ENCODE measurements at places on chromosomes 16 and 17.

DNA sequence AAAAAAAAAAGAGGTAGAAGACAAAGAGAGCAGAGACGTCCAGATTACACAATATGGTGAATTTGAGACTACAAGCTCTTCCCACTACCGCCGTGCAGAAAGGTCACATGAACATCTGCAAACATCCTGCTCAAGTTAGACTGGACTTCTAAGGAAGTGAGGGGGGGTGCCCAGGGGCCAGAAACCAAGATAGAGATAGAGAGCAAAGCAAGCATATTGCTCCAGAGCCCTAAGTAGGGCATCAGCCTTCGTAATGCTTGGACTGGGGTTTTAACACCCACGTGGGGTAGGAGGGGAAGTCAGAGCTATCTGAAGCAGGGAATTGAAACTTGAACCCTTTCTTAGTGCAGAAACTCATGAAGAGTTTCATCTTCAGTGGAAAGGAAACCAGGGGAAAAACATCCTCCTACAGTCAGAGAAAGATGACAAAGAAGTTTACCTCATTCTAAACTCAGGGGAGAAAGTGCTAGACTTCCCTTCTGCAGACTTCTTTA is 8.7 kb downstream of the CLEC19A start:
- peak; percentile 29 for DNase-seq

DNA sequence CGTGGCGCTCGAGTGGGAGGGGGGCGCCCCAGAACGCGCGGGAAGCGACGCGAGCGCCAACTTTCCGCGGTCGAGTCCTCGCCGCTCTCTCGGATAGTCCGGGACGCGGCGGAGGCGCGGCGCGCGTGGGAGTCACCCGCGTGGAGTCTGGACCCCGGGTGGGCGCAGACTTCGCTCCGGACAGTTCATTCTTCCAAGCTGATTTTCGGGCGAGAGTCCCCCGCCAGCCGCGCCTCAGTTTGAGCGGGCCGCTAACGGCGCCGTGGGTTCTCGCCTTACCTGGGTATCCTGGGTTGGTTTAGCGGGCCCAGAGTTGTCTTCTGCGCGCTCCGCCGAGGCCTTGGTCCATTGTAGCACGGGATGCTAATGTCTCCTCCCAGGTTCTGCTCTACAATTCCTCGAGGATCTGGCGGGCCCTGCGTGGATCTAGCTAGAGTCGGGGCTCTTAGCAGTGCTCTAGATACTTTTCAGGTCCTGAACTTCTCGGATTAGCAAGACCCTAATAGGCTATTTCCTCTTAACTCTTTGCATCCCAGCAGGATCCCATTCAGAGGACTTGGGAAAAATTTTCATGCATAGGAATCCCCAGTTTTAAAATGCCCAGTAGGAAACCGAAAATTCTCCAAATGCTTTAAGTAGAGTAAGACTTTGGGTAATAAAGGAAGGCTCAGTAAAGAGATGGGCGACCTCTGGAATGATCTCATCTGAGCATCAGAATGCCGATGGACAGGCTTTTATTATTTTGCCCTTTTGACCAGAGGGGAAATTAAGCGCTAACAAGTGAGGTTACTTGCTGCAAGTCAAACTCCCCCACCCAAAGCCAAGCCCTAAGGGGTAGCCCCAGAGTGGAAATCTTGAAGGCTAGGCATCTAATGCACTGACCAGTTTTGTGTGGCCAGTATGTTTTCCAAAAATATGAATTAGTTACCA is 537 bp upstream of the GJC1 start:
- DNase-seq, result no peak

- no peak for DNase-seq
These were observed 34.0 kb upstream of the NLK start for GRCh38 chr17:28008513-28008912.

DNA sequence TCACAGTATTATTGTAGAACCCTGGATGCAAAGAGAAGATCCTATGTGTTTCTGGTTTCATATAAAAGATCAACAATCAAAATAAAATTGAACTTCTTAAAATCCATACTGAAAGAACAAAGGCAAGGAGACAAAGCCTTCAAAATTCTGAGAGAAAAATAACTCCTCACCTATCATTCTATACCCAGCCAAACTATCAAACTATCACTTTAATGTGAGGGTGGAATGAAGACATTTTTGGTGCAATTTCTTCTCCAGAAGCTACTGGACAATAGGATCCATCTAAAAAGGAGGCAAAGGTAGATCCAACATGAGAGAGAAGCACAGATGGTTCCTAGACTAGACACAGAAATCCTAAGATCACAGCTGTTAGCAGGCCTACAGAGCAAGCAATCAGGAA is 71.1 kb downstream of the CPPED1 start:
- DNase-seq, result no peak

DNA sequence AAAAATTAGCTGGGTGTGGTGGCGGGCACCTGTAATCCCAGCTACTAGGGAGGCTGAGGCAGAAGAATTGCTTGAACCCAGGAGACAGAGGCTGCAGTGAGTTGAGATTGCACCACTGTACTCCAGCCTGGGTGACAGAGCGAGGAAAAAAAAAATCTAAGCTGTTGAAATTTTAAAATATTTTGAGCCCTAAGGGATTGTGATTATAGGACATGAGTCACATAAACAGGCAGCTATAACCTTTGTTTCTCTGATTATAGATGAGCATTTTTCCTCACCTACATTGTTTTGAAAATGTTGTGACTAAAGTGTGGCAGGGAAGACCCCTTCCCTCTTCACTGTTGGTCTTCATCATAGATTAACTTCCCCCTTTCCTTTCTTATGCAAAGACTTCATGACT is 135.5 kb downstream of the MGAT5B start:
- no peak for DNase-seq

DNA sequence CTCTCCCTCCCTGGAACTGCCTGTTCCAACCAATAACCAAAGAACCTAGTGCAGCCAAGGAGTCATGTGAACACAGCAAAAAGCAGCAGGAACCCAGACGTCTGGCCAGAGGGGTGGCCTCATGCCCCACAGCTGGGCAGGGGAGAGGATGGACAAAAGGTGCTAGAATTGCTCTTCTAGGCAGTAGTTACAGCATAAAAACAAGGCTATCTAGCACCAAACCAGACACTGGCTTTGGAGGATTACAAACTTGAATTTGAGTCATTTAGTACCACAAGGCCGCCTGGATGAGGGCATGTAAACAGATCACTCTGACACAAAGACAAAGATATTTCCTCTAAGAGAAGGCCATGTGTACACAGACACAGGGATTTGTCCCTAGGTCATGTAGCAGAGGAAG is 423.3 kb upstream of the MAF start:
- DNase-seq, result no peak

- no peak for DNase-seq
These were observed 21.5 kb downstream of the HSD17B2 start for GRCh38 chr16:82056550-82056896.

GRCh38 chr17:76643553-76644148 is at the start of gene ST6GALNAC1:
Gene ST6GALNAC1, minus strand, starts transcription at chr17:76643757. Its CDS starts 119 bp downstream, at chr17:76643638.
- no peak for DNase-seq

- no peak for DNase-seq
These were observed 1.7 kb downstream of the EPOP start for GRCh38 chr17:38672788-38673706.

- DNase-seq, result peak; percentile 55
These were observed 59.1 kb downstream of the PRMT7 start for GRCh38 chr16:68369697-68370580.

DNA sequence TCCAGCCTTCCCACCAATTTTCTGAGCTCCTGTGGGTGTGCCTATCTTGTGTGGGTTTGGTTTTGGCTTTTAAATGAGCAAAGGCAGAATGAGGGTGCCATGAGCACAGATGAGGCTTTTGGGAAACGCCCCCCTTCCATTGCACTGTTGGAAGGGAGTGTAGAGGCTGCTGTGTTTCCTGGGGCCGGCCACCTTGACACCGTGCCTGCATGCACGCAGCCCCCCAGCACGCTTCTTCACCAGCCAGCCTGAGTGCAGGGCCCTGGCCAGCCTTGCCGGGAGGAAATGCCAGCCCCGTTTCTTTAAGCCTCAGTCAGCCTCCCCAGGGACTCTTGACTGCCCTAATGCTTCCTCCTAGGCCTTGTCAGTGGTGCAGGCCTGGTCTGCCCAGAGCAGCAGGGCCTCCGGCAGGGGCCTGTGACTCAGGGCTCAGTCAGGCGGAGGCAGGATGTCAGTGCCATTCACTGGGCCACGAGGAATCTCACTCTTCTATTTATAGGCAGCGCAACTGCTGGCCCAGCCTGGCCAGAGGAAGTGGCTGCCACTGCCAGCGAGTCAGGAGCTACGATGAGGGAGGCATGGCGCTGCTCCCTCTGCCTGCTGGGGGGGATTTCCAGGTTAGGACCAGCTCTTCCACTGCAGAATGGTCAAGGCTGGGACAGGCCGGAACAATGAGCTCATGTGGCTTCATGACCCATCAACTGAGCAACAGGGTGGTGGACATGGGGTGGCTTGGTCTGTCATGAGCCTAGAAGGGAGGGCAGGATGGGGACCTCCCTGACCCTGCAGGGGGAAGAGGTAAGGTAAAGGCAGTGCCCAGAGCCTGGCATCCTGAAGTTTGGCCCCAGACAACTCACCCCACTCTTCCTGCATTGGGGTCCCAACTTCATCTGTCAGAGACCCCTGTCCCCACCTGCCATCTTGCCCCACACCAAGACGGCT is 205.2 kb downstream of the RAB11FIP4 start:
- peak; percentile 15 for DNase-seq

- peak; percentile 87 for DNase-seq
These were observed 11.3 kb upstream of the SKAP1 start for GRCh38 chr17:48441231-48441711.

- peak; percentile 20 for DNase-seq
These were observed 2.9 kb downstream of the IKZF3 start for GRCh38 chr17:39861235-39861634.

- DNase-seq, result no peak
These were observed 395.8 kb downstream of the NPIPA8 start for GRCh38 chr16:17940584-17941364.

- no peak for DNase-seq
These were observed 126.5 kb downstream of the ENGASE start for GRCh38 chr17:79201119-79201518.

Data from activated CD4-positive, alpha-beta T cell treated with anti-CD3 and anti-CD28 coated beads, Interleukin-2, amount 50 U/mL, for 16 hours (primary cell).